ENCODE measurements at places on chromosomes 11 and 22.

DNA sequence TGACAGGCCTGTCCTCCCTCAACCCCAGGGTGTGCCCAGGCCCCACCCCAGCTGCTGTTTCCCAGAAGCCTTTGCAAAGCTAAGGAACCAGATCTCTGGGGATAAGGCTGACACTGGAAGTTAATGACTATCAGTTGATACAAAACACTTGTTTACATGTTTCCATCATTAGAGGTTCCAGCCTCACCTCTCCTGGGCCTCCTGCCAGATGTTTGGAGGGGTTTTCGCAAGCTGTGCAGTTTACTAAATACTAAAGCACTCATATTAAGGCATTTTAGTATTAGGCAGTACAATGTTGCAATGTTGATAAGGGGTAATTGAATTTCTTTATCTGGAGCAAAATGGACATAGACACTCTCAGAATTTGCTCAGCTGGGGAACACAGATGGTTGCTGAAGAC is 218.7 kb downstream of the INSC start:
- DNase-seq, result no peak

GRCh38 chr11:117872975-117873827 is 3.3 kb downstream of the FXYD6 start:
- no peak for DNase-seq

GRCh38 chr22:31892080-31892433 is 52.3 kb upstream of the YWHAH start:
- DNase-seq, result no peak

DNA sequence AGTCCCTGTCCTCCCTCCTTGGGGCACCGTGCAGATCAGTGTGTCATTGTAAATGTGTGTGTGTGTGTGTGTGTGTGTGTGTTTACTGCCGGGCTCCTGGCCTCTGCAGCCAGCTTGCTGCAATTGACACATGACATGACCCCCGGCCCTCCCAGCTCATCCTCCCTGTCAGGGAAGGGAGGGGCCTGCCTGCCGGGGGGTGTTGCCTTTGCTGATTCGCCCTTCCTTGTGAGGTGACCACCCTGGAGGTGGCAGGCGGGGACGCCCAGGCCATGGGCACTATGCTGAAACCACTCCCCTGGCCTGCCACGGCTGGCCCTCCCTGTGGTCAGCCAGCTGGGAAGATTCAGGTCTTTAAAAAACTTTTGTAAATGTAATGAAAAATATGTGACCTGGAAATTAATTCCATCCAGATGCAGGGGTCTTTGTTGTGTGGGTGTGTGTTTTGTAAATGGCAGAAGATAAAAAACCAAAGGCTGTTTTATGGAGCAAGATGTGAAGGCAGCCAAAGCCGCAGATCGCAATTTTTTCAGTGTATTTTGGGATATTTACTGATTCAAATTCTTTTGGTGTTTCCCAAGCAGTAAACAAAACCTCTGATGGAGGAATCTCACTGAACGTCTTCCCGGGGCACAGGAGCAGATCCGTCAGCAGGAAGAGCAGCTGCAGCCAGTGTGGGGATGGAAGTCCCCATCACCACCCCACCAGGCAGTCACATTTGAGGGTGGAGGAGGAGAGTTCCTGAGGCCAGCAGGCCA is 23.2 kb downstream of the SHISAL1 start:
- DNase-seq, result no peak

GRCh38 chr22:38718414-38718813 is 12.7 kb downstream of the GTPBP1 start:
- DNase-seq, result peak; percentile 83

- no peak for DNase-seq
Observed at GRCh38 chr11:47986219-47986618, 5.9 kb downstream of the PTPRJ start.

GRCh38 chr22:42565956-42566355 is 12.2 kb downstream of the SERHL2 start:
- DNase-seq, result no peak

- no peak for DNase-seq
Observed at GRCh38 chr11:26162291-26162690, 169.6 kb upstream of the ANO3 start.

DNA sequence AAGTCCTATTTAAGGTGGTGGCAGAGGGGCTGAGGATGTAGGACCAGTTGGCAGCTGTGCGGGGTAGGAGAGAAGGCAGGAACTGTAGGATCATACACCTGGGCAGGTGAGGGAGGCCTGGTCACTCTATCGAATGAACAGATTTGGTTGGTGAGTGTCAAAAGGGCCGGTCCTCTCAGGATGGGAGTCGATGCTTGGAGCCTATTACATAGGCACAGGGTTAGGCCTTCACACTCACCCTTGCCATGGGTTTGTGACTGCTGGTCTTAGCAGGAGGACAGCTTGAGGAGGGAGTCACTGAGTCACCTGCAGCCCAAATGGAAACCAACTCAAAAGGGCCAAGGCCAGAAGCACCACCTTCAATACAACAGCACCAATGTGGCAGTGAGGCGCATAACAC is 80.2 kb upstream of the NARS2 start:
- DNase-seq, result no peak

DNA sequence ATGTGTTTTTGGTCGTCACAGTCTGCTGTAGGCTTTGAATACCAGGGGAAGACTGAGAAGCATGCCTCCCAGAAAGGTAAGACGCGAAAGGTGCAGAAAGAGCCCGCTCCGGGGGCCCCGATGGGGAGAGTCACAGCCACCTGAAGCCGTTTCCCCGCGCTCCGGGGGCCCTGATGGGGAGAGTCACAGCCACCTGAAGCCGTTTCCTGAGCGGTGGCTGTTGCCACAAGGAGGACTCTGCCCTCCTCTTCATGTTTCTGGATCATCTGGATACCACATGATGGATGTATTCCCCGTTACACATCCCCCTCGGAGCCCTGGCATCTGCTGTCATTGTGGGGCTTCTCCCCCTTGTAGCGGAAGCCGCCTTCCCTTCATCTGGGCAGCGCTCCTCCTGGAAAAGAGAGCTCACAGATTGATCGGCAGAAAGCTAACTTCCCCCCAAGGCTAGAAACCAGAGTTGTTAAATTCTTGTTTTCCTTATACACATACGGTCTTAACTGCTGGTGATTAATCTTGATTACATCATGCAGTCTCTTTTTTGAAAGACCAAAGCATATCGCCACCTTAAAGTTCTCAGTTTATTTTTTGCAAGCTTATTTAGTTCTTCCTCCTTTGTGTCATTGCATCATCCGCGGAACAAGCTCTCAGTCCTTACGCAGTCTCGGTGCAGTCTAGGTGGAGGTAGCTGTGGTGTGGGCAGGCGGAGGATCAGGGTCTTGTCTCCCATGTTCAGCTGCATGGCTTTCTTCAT is 17.5 kb downstream of the CTTN start:
- no peak for DNase-seq

DNA sequence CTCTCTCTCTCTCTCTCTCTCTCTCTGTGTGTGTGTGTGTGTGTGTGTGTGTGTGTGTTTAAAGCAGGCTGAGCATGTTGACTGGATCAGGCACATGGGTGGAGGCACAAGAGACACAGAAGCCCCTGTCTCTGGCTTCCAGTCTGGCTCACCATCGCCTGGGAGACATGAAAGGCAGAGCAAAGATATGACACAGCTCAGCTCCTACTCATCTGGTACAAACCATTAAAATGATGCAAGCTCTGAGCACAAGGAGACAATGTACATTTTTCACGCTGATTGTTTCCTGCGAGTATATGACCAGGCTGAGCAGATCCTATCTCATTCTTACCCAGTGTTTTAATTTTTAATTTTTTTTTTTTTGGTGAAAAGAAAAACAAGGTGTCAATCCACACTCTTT is 9.5 kb downstream of the SLC6A5 start:
- no peak for DNase-seq
